ENCODE measurements at places on chromosomes 7 and 10. TPM values are rescaled to one million over a fixed set of nuclear protein-coding genes. Genes with fewer than 3 reads are reported as not detected.
A peak's percentile ranks its signal among the peaks of the same experiment; 100 is the strongest.

The SAMD9L gene
- total RNA-seq = 61.3 TPM

DNA sequence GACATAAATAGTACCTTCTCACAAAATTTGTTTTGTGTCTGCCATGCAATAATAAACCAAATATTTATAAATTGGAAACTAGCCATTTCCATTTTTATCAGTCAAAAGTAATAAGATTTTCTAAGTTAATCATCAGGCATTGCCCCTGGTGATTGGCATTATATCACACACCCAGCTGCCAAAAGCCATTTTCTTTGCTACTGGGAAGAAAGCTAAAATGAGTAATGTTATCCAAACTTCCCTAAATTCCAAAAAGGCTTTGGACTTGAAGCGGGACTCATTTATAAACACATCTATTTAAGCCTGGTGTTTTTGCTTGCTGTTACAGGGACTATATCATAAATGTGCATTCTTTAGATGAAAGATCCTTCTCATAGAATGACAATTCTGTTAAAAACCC is 86.0 kb downstream of the AKR1D1 start:
- DNase-seq = no peak

DNA sequence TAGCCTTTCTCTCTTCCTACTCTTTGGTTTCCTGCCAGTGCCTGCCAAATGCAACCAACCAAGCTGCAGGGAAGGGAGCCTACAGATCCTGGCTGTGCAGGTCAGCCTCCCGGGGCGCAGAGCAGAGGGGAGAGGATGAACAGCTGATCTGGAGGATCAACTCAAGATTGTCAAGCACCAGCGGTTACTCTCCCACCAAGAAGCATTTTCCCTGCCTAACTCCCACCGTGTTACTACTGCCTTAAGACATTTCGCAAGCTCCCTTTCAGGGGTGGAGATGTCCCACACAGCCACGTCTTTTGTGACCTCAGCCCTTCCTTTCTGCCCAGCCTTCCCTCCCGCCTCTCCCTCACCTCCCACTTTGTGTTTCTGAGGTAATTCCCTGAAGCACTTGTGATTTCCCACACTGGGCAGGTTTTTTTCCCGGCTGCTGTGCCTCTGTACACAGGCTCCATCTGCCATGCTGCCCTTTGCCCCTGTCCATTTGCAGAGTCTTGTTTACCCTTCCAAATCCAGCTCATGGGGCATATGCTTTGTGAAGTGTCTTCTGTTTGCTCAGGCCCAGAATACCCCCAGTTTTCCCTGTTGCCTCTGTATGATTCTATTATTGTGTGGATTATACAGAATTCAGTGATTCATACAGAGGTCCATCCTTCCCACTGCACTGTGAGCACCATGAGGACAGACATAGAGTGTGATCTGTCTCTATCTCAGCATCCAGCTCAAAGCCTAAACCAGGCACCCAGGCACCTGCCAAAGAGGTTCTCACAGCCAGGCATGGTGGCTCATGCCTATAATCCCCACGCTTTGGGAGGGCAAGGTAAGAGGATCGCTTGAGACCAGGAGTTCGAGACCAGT is 40.9 kb upstream of the PAPSS2 start:
- no peak for DNase-seq

The SYPL1 gene
- total RNA-seq = 109 TPM

- DNase-seq = peak; percentile 91
These were observed 136.1 kb downstream of the ICA1 start for GRCh38 chr7:8125680-8126444.

DNA sequence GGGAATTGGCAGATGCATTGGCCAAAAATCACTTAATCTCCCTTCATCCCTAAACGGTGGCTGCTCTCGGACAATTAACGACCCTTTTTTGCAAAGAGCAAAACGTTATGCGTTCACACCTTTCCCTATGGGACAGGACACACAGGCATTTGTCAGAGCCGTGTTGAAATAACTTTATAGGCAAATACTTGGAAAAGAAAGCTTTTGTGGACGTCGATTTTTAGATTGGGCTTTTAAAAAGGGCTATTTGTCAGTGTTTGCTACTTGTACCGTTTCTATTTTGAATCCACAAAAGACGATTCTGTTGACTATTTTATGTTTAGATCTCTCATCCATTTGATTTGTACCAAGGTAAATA is 245.6 kb downstream of the SLC25A13 start:
- no peak for DNase-seq

The ICA1 gene
- total RNA-seq = 45.7 TPM

The SRGN gene
- 484 TPM for total RNA-seq

DNA sequence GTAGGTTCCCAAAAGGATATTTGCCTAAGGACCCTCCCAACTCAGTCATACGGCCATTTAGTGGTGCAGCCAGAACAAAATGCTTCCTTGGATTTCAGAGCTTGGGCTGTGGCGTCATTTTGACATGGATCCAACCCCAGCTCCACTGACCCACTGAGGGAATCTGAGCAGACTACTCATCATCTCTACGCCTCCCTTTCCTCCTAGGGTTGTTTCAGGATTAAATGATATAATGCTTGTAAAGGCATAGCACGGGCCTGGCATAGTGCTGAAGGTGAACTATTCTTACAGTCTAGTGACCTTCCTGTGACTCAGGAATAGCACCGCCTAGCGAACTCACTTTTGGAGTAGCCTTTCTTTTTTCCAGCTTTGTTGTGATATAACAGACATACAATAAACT is 70.3 kb upstream of the LOXL4 start:
- DNase-seq = no peak

GRCh38 chr10:8104005-8104404 is 49.5 kb downstream of the GATA3 start:
- no peak for DNase-seq

The POT1 gene
- total RNA-seq = 25.2 TPM

- DNase-seq = no peak
These were observed 902.5 kb downstream of the PCDH15 start for GRCh38 chr10:53898532-53898931.

DNA sequence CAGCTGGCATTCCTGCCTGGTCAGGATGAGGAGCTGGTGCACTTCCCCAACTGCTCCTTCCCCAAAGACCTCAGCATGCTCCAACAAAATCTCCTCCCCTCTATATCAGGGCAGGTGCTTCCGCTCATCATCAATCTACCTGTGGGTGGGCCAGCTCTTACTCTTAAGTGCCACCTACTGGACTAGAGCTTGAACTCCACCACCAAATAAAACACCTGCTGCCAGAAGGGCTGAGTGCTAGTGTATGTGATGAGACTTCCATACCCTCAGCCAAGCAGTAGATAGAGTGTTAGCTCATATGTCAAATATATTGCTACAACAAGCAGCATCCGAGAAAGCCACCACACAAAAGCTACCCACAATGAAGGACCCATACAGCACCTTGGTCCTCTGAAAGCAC is 264.3 kb downstream of the RNLS start:
- DNase-seq = no peak

GRCh38 chr7:81839708-81840369 is 70.0 kb upstream of the HGF start:
- DNase-seq = no peak

GRCh38 chr10:74841265-74841973 is 15.0 kb downstream of the KAT6B start:
- no peak for DNase-seq

DNA sequence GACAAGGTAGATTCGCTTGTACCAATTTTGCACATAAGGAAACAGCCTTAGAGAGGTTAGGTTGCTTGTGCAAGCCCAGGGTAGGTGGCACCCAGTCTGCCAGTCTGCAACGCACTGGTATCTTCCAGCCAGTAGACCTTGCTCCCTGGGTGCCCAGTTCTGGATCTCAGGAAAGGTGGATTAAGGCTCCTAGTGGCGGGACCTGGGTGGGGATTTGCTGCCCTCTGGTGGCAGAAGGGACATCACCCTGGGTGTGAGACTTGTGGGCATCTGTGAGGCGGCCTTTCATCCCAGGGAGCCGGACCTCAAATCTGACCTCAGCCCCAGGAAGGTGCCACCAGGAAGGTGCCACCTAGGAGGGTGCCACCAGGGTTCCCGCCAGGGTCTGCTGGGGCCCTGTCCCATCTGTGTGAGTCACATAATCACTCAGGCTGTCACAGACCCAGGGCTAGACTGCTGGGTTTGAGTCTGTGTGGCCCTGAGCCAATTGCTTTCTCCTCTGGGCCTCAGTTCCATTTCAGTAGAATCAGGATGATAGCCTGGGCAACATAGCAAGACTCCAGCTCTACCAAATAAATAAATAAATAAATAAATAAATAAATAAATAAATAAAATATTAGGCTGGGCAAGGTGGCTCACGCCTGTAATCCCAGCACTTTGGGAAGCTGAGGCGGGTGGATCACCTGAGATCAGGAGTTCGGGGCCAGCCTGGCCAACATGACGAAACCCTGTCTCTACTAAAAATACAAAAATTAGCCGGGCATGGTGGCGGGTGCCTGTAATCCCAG is 5.3 kb upstream of the PRKRIP1 start:
- peak; percentile 90 for DNase-seq

DNA sequence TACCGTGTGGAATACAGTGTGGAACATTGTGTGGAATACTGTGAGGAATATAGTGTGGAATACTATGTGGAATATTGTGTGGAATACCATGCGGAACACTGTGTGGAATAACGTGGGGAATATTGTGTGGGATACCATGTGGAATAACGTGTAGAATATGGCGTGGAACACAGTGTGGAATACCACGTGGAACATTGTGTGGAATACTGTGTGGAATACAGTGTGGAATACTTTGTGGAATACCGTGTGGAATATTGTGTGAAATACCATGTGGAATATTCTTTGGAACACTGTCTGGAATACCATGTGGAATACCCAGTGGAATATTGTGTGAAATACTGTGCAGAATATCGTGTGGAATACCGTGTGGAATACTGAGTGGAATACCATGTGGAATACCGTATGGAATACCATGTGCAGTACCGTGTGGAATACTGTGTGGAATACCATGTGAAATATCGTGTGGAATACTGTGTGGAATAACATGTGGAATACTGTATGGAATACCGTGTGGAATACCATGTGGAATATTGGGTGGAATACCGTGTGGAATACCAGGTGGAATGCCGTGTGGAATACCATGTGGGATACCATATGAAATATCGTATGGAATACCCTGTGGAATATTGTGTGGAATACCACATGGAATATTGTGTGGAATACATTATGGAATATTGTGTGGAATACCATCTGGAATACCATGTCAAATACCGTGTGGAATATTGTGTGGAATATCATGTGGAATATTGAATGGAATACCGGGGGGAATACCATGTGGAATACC is 133.1 kb upstream of the CHST15 start:
- no peak for DNase-seq

DNA sequence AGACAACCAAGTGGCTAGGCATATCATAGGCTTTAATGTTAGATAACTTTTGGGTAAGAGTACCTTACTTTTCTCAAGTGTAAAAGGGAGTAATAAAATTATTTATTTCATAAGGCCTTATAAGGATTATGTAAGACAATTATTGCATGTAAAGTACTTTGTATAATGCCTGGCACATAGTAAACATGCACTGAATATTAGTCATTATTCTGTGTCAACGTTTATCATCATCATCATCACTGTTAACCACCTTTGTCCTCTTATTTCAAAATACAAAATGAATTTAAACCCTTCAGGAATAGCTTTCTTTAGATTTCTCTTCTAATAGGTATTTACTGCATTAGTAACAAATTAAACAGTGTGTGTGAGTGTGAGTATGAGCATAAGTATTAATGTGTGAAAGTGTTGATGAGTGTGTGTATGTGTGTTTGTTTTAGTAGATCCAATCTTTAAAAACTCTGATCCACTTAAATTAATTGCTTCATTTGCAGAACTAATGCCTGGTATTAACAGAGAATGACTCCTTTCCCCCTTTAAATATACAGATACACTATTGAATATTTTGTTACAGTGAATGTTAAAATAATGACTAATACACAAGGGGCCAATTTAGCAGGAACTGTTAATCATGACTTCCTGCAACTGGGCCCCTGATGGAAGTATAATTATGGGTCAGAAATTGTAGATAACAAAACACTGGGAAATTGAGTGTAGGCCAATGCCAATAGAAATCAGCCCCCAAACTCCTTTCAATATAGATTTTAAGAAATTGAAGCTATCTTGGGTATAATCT is 213.3 kb upstream of the FZD8 start:
- DNase-seq = no peak

- DNase-seq = no peak
These were observed 160.5 kb downstream of the BAMBI start for GRCh38 chr10:28837613-28838390.

The SPAM1 gene
- total RNA-seq = not detected

The HOXA10 gene
- total RNA-seq = not detected

DNA sequence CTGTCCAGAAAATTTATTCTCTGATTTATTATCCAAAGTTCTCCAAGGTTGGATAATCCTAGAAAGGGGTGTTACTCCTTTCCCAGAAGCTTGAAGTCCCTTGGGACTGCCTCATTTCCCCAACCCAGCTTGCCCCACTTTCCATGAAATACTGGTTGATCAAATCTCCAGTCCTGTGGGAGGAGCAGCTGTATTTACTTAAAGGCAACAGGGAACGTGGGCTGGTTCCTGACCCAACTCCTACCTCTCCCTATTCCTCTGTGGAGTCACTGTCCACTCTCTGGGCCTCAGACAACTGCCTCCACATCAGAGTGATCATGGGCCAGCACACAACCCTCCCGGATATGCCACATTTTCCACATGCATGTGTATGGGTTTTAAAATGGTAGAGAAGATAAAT is 166.2 kb upstream of the PRR15 start:
- DNase-seq = no peak

DNA sequence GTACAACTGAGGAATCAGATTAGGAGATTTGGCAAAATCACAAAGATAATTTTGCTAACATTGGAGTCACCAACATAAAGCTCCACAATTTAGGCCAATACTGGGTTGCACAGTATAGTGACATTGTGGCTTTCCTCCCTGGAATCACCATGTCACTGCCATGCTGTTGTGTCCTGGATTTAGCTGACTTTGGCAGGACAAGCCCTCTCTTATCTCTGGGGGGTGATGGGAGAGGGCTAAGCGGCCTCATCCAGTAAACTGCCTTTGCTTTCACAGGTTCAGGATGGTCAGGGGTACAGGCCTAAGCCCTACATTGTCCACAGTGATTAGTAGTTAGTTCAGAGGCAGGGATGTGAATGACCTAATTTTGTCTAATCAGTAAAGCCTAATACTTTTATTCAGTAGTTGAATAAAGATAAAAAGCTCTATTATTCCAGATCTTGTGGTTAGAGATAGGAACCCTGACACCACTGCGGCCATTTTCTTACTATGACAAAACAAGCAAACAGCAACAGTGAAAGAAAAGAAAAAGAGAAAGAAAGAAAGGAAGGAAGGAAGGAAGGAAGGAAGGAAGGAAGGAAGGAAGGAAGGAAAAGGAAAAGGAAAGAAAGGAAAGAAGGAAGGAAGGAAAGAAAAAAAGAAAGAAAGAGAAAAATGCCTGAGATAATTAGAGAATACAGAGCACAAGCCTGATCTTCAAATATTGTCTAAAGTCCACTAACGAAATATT is 140.1 kb downstream of the ETV1 start:
- no peak for DNase-seq

The FOXI2 gene
- total RNA-seq = 0.37 TPM

Data from spleen (tissue), 13 donors.